ENCODE measurements at places on chromosomes 11 and 22.

- DNase-seq = no peak
These were observed 26.4 kb downstream of the MN1 start for GRCh38 chr22:27775087-27775698.

GRCh38 chr22:30439836-30440235 is 14.3 kb downstream of the MTFP1 start:
- DNase-seq = no peak

- no peak for DNase-seq
These were observed 48.4 kb upstream of the POU2AF1 start for GRCh38 chr11:111427471-111427912.

DNA sequence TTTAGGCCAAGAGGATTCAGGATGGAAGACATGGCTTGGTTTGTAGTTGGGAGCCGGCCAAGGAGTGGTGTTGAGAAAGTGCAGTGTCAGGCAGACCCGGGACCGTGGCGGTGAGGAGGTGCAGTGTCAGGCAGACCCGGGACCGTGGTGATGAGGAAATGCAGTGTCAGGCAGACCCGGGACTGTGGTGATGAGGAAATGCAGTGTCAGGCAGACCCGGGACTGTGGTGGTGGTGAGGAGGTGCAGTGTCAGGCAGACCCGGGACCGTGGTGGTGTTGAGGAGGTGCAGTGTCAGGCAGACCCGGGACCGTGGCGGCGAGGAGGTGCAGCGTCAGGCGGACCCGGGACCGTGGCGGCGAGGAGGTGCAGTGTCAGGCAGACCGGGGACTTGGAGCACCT is 59.7 kb downstream of the LRP5 start:
- DNase-seq = no peak

DNA sequence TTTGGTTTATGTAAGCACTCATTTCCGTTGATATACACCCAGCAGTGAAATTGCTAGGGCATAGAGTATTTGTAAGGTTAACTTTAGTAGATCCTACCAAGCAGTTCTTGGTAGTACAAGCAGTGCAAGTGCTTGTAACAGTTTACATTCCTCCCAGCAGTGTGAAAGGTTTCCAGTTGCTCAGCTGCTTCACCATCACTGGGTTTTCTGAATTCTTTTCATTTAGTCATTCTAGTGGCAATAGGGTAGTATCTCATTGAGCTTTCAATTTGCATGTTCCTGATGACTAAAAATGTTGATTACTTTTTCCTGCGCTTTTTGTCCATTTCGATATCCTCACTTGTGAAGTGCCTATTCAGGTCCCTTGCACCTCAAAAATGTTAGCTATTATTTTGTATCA is 34.3 kb downstream of the ZNF202 start:
- DNase-seq = no peak

DNA sequence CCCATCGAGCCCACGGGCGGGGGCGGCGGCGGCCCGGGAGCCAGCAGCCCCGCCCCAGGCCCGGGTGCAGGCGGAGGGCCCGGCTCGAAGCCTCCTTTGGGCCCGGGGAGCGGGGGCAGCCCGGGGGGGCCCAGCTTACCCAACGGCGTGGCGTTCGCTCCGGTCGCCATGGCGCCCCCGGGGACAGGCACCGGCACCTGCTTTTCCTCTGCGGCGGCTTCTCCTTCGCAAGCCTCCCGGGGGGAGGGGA is 194 bp downstream of the SF1 start:
- no peak for DNase-seq

DNA sequence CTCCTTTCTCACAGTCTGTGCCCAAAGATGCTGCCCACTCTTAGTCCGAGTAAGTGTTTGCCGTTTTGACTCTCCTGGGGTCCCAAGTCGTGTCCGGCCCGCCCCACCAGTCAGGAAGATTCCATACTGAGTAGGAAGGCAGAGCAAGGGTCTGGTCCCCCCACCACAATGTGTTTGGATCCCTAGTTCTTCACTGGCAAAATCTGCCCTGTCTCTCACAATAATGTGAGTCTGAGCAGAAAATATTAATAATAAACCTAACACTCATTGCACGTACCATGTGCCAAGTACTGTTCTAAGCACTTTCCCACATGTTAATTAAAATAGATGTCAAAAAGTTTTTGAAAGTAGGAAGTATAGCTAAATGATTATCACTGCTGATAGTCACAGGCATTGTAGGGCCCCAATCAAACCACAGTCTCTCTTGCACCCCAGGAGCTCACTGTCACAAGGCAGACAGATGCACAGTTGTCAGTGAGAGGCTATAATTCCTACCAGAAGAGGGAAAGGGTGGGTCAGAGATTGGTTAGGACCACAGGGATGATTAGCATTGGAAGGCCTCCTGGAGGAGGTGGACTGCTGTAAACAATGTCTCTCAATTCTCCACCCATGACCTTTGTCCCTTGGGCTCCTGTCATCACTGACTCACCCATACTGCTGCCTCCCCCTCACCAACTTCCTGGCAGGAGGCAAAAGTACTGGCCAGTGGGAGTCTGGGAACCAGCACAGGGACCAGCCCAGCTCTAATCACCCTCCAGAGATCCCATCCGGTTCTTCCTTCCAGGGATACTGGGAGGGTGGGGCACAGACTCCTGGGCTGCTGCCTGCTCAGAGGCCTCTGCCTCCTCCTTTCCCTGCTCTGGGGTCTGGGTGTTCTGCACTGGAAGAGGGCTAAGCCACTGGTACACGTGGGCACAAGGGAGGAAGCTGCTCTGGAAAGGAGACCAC is 1.0 kb upstream of the POLD4 start:
- DNase-seq = peak; percentile 30

DNA sequence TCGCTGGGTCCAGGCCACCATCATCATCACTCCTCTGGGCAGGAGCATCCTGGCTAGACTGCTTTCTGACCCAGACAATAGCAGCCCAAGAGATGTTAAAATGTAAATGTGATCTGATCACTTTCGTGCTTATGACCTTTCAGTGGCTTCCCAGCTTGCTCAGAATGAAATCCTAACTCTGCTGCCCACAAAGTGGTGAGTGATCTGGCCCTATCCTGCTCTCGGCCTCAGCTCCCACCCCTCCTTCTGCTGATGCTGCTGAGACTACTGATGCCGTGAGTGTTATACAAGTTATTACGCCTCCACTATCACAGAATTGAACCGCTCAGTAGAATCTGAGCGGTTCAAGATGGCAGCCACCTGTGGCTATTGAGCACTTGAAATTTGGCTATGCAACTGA is 26.2 kb downstream of the ELF5 start:
- DNase-seq = no peak

DNA sequence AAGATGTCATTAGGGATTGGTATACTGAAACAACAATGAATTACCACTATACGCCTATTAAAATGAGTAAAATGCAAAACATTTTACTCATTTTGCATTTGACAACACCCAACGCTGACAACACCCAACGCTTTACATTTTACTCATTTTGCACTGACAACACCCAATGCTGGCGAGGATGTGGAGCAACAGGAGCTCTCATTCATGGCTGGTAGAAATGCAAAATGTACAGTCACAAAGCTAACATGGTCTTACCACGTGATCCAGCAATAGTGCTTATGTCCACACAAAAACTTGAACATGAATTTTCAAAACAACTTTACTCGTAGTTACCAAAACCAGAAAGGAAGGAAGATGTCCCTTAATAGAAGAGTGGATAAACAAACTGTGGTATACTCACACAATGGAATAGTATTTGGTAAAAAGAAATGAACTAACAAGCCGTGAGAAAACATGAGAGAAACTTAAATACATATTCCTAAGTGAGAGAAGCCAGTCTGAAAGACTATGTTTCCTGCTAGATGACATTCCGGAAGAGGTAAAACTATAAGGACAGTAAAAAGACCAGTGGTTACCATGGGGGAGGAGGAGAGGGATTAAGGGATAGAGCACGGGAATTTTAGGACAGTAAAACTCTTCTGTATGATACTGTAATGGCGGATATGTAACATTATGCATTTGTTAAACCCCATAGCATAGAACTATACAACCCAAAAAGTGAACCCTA is 11.4 kb upstream of the MSANTD2 start:
- DNase-seq = no peak

DNA sequence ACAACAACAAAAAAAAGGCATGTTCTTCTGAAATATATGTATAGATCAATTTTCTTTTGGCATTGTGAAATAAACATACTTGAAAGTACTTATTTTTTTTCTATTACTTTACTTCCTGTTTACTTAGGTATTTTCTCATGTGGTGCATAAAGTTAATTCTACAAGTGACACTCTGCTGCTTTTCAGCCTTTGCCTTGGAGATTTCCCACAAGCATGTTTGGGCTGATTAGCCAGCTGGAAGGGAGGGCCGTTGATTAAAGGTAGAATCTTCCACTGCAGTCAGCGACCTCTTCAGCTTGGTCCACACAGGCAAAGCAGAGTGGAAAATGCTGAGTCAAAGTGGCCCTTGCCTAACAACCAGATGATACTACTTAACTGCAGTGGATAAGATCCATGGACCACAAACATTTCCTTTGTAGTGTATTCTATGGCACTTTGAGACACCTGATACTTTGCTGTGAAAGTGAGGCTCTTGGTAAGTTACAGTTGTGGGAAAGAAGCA is 176.0 kb downstream of the ARHGAP42 start:
- no peak for DNase-seq

- DNase-seq = no peak
These were observed 110.8 kb upstream of the NNMT start for GRCh38 chr11:114185436-114185835.

GRCh38 chr11:131349368-131350086 is 20.9 kb upstream of the NTM start:
- DNase-seq = no peak

DNA sequence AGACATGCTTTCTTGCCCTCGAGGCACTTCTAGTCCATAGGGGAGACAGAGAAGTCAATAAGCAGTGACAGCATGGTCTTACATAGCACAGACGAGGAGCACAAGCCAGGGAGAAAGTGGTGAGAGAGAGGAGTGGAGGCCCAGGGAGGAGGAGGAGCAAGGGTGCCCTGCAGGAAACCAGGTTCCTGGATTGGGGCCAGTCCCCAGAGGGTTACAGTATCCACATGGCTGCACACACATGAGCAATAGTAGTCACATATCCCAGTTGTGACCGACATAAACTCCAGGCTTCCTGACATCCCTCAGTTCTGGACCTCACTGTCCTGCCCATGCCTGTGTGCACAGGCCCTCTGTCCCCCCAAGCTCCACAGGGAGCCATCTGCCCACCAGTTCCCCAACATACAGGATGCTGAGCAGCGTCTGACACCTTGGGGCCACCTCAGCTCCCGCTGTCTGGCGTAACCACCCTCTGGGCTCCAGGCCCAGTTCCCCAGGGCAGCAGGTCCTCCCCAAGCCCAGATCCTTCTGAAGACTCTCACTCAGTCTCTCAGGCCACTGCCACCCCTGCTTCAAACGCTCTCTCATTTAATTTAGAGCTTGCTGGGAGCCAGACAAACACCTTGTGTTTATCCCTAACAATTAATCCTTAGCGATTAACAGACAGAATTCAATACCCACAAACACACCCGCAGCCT is 53.7 kb downstream of the DSCAML1 start:
- DNase-seq = no peak

DNA sequence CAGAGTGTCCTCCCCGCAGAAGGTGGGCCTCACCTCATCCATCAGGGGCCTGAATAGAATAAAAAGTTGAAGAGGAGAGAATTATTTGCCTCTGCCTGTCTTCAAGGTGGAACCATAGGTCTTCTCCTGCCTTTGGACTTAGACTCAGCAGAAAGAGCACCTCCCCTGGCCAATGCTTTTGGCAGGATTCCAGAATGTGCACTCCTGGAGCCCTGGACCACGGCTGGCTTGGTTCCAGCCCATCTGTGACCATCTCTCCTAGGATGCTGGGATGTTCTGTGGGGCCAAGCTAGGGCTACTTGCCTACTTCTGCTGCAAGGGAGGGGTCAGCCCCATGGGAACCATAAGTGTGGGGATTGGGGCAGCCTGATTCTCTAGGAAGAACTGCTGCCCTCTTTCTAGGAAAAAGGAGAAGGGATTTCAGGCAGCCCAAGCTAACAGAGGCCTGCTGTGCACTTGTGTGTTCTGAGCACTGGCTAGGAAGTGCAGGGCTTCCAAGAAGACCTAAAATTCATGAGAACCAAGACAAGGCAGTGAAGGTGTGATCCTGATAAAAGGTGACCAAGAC is 32.2 kb upstream of the SHANK2 start:
- DNase-seq = no peak

GRCh38 chr11:125253795-125254525 is 89.4 kb downstream of the PKNOX2 start:
- no peak for DNase-seq

DNA sequence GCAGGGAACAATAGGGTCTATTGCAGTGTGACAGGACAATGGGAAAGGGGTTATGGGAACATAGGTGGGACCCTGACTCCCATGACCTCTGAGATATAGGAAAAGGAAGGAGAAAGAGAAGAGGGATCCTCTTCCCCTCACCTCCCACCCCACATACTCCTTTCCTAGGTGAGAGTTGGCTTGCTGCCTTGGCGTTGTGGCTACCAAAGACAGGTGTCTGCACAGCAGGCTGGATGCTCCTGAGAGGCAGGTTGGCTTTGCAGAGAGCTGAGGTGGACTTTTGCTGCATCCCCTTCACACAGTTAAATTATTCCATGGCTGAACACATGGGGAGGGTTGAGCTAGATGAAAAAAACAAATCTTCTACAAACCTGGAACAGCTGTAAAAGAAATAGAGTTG is 80.7 kb downstream of the SYT9 start:
- no peak for DNase-seq

DNA sequence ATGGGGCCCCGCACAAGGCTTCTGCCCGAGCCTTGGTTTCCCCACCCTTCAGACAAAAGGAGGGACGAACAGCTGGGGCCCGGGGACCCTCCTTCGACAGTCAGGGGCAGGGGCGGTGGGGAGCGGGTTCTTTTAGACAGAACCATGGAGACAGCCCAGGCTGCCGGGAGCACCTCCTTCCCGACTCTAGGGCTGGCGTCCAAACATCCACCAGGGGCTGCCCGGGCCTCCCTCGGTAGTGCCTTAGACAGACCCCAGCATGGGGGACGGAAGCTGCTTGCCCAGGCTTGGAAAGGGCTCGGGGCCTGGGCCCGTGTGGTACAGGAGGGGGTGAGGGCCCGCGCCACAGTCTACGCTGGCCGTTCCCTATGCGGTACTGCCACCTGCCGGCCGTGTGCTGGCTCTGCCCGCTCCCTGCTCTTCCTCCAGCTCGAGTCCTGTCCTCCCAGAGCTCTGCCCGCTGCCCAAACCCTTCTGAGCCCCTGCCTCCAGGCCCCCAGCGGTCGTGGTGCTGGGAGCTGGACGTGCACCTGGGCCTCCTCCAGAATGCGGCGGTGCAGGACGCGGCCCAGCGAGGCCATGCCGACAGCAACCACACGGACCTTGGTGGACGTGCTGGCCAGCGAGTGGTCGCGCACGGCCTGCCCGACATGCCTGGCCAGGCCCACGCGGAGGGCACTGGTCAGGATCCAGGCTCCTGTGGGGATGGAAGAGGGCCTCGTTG is 20.1 kb downstream of the TSSC4 start:
- peak; percentile 69 for DNase-seq

GRCh38 chr11:134512061-134512460 is 100.0 kb upstream of the B3GAT1 start:
- no peak for DNase-seq

GRCh38 chr22:17942721-17943120 is 81.6 kb downstream of the MICAL3 start:
- DNase-seq = no peak

Data from CD4-positive, alpha-beta T cell treated with Interleukin-21 for 1 hour (primary cell).